ENCODE measurements at places on chromosomes 12 and 14.

- no peak for DNase-seq
Observed at GRCh38 chr14:80615831-80616230, 325.7 kb downstream of the CEP128 start.

DNA sequence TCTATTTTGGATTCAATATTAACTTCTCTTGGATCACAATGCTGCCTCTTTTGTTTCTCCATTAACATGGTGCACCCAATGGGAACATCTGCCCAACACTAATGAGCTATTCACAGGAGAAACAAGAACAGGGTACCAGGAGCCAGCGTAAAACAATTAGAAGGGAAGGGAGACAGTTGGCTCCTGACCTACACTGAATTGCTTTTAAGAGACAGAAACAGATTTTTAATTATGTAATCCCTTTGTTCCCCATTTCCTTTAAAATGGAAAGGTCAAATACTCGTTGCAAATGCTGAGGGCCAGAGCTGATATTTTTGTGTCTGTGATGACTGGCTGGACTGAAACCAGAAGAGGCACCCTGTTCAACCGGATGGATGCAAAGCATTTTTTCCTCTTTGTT is 108.3 kb downstream of the SEC23A start:
- no peak for DNase-seq

GRCh38 chr12:94704452-94705306 is 54.3 kb upstream of the TMCC3 start:
- DNase-seq: no peak

GRCh38 chr12:116609319-116610114 is 50.3 kb downstream of the MAP1LC3B2 start:
- DNase-seq: no peak

- no peak for DNase-seq
Observed at GRCh38 chr14:64692189-64692985, 11.8 kb upstream of the PLEKHG3 start.

- no peak for DNase-seq
Observed at GRCh38 chr12:4603421-4603820, 41.4 kb downstream of the DYRK4 start.

DNA sequence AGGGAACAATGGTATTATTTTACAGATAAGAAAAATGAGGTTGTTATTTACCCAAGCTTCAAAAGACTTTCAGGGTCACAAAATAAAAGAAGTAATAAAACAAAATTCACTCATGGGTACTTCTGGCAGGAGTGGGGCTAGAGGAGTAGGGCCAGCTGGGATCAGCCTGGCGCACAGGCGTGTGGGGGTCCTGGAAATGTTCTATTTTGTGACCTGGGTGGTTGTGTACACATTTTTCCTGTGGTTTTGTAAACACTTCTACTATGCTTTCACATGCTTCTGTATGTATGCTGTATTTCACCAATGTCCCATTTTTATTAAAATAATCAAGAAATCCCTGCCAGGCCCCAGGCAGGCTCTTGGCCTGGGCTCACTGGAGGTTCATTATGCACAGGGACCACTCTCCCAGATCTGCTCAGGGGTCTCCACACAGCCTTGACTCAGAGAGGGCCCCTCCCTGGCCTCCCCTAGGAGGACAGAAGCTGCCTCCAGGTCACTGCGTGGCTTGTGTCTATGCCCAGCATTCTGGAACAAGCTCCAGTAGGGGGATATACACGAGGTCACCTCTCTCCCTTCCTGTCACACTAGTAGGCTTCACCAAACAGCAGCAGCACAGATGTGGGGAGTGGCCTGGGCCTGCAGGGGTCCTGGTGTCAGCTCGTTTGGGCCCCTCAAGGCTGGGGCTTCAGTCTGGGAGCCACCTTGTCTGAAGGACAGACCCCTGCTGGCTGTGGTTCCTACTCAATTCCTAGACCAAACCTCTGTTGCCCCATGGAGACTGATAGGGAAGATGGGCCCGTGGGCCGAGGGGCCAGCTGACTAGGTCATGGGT is 37.8 kb downstream of the ANAPC7 start:
- DNase-seq: no peak

GRCh38 chr12:19223018-19223417 is 93.5 kb downstream of the PLEKHA5 start:
- DNase-seq: no peak

DNA sequence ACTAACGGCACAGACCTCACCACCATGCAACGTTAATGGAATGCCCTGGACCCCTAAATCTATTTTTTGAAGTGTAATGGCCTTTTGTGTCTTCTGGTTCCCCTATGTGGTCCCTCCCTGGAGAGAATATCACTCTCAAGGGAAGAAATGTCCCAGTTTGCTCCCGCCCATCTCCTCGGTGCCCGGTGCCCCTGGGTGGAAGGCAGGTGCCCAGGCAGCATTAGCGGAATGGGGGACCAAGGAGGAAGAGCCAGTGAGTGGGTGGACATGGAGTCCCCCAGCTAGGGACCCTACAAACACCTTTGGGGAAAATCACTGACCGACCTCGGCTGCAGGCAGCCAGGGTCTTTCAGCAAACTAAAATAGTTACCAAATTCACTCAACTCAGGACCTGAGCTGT is 212.1 kb upstream of the RTL1 start:
- no peak for DNase-seq

DNA sequence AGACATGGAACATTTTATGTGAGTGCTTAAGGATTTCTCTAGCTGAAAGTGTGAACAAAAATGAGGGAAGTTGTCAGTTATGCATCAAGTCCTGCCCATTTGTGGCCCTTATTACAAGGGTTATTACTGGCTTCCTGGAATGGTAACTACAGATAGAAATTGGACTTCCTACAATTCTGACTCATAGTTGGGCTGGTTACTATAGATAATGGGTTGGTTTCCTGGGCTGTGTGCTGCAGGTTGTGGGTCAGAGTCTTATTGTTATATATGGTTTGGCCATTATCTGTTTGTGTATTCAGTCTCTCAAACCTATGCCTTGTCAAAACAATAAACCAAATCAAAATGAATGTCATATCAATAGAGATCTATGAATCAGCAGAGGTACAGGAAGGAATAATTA is 313.7 kb downstream of the ADAMTS20 start:
- no peak for DNase-seq

GRCh38 chr12:52971679-52972329 is 22.9 kb downstream of the KRT18 start:
- no peak for DNase-seq
